NCI-H460 (cell line): ENCODE measurements at places on chromosomes 1 and 21. TPM values are rescaled to one million over a fixed set of nuclear protein-coding genes. Genes with fewer than 3 reads are reported as not detected.

The METTL18 gene
- total RNA-seq: 20.0 and 20.8 TPM in 2 replicates

The CFHR5 gene
- not detected in 2 replicates for total RNA-seq

- no peak for DNase-seq
Observed at GRCh38 chr1:58874757-58875755, 91.2 kb upstream of the JUN start.

DNA sequence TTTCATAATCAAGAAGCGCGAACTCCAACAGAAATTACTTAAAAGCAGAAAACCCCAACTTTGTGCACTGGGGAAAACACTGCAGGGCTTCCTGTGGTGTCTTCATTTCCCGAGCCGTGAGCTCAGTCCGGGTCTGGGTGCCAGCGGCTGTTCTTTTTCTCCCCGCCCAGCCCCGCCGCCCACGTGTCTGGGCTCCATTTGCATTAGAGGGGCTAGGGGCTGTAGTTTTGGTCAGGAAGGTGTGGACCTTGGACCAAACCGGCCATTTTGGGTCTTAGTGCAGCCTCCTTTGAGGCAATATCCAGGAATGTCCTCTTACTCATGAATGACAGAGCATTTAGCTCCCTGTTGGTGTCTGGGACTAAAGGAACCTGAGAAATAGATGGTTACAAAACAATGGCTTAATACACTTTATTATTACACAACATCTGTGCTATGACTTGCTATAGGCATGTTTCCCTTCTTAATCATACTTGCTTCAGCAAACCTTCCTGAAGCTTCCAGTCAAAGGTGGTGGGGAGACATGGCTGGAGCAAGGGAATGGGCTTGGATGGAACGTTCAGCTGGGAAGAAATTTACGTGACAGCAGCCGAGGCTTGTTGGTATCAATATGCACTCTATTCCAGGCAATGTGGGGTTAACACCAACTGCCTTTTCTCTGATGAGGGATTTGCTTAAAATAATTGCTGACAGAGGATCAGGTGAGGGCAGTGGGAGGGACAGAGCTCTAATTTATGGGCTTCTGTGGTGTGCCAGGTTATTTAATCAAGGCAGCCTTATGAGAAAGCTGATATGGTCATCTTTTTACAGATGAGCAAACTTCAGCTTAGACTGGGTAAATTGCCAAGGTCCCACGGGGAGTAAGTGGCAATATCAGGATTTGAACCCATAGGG lies 1.1 kb downstream of the AGTRAP start:
- no peak for DNase-seq

DNA sequence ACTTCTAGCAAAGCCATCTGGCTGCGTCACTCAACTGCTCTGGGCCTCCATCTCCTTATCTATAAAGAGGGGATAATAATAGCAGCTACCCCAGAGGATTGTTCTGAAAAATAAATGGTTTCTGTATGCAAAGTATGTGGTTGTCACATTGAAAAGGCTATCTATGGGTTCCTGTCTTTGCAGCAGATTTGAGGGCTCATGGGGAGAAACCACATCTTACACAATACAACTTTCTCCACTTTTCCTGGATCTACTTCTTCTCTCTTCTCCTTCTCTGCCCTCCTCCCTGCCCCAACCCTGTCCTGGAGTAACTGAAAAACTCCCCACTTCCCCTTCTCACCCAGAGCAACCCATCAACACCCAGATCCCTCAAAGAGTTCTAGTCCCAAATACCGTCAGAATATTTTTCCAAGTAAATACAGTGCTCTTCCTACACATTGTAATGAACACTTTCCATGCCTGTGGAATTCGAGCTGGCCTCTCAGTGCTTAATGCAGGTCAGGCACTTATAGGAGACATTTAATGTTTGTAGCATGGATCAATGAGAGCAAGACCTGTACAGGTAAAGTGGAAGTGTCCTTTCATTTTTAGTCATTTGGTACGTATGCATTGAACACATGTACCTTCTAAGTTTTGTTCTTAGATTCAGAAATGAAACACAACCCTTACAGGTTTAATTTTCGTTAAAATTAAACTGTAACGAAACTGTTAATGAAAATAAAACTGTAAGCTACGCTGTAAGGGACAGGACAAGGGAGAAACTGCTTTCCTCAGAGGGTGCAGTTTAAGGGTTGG lies 131.9 kb downstream of the AK5 start:
- DNase-seq: no peak

GRCh38 chr1:208681878-208682663 lies 437.9 kb upstream of the PLXNA2 start:
- DNase-seq: no peak
